Sciatic nerve (tissue), 2 donors: ENCODE measurements at places on chromosomes 11 and 22. TPM values are rescaled to one million over a fixed set of nuclear protein-coding genes. Genes with fewer than 3 reads are reported as not detected.

DNA sequence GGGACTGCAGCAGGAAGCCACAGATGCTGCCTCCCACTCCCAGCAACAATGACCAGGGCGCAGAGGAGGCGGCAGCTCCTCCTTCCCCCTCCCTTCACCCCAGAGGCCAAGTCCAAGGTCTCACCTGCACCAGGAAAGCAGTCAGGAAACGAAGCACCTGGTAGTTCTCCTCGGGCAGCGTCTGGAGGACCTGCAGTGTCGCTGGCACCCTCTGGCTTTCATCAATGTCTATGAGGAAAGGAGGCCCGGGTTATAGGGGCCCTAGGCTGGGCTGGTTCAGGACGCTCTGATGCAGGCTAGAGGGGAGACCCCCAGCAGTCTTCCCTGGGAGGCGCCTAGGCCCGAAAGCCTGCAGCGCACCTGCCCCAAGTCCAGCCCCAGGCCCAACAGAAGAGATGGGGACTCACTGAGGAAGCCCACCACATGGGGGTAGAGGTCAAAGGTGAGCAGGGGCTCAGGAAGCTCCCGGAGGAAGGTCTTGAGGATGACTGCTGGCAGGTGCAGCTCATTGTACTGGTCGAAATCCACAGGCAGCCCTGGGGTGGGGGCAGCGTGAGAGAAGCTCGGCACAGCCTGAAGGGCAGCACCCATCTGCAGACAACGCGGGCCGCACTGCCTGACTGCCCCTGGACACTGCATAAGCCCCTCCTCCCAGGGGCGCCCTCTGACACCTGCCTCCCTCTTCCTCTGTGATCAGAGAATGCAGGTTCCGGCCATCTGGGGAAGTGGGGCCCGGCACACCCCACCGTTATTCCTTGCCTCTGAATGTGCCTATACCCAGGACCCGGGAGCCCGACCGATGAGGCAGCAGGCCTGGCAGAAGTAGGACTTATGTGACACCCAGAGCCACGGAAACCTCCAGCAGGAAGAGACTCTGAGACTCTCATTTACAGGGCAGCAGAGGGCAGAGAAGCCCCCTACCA is 20.9 kb downstream of the ARHGAP1 start:
- no peak for DNase-seq

- no peak for DNase-seq
Measured at GRCh38 chr11:113278925-113279324, 35.5 kb upstream of the TTC12 start.

DNA sequence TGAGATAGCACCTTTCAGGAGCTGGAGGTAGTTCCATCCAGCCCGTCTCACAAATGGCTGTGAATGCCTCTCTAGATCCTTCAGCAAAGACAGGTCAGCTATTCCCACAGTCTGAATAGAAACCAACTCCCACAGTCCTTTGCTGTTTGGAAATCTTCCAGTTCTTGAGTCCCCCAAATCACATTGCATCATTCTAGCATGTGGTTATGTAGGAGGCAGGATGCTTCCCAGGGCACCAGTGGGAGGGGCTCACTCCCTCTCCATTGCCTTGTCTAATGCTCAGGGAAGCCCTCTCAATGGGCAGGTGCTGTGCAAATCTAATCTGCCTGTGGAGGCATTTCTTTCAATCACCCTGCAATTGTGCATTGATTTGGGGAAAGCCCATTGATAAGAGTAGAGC is 14.6 kb downstream of the NAV2 start:
- DNase-seq: no peak

BAIAP2L2 gene
- 1.6 TPM for total RNA-seq

OR2AG1 gene
- total RNA-seq: not detected
